ENCODE measurements at places on chromosomes 5 and 9.

DNA sequence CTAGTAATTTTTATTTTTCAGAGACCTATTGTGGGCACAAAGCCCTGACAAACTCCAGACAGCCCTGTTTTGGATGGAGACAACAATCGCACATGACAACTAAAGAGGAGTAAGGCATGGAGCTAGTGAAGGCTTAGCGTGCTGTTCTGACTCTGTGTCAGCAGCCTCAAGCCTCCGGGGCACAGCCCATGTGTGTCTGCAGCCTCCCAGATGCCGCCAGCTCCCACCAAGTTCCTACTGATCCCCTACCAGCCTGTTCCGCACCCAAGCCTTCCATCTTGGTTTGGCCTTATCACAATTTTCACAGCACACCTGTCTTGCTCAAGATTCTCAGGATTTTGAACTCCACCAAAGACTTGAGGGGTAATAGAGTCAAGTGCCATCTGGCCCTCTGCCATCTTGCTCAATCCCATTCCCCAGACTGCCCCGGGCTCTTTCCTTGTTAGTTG, 70.3 kb upstream of the SH3PXD2B start:
- no peak for DNase-seq

DNA sequence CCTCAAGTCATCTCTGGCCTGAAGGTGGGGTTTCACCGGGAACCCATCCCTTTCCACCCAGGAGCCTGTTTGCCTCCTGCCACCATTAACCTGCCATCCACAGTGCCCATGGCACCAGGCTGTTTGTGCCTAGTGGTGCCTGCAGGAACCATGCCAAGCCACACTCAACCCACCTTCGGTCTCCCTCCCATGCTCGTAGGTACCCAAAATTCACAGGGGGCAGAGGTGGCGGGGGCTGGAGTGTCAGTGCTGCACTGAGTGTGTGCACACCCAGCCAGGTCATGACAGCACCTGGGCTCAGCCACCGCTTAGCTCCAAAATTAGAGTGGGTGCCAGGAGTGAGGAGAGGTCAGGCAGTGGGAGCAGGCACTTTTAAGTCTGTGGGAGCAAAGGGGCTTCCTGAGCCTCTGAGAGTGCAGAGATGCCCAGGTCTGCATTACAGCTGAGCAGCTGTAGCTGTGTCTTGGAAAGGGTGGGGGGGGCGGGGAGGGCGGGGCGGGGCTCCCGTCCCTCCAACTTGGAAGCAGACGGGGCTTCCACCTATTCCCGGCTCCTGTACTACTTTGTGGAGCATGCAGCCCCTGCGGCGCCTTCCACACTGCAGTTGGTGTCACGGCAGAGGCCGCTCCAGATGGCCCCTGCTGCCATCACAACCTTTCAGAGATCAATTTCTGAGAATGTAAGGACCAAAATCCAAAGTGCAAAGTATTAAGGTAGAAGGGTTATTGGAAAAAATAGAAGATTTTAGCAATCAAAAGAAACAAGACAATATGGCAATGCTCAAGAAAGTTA, 2396.8 kb upstream of the C9orf72 start:
- DNase-seq, result no peak

GRCh38 chr9:85178474-85178873, 508.9 kb downstream of the NTRK2 start:
- no peak for DNase-seq

DNA sequence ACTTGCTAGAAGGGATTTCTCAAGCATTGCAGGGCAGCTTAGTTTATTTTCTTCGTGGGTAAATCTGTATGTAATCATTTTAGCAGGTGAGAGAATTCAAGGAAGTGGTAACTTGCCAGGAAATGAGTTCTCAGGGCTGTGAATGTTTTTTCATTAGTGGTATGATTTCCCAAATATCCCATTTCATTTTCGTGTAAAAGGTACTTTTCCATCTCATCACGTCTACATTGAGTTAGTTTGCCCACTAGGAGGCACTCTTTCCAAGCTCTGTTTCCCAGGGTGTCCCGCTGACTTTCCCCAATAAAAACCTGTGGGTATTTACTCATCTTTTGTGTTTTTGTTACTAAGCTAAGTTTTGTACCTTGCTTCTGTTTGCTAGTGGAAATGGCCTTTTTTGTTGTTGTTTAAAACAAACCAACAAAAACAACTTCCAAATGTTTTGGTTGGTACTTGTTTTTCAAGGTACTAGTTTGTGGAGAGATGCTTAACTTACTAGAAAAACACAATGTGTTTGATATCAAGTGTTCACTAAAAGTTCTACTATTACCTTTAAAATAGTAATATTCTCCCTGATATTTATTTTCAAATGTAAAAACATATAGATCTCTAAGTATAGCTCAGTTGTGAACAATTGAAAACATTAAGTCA, 373.6 kb downstream of the ADGRV1 start:
- DNase-seq, result peak; percentile 9

DNA sequence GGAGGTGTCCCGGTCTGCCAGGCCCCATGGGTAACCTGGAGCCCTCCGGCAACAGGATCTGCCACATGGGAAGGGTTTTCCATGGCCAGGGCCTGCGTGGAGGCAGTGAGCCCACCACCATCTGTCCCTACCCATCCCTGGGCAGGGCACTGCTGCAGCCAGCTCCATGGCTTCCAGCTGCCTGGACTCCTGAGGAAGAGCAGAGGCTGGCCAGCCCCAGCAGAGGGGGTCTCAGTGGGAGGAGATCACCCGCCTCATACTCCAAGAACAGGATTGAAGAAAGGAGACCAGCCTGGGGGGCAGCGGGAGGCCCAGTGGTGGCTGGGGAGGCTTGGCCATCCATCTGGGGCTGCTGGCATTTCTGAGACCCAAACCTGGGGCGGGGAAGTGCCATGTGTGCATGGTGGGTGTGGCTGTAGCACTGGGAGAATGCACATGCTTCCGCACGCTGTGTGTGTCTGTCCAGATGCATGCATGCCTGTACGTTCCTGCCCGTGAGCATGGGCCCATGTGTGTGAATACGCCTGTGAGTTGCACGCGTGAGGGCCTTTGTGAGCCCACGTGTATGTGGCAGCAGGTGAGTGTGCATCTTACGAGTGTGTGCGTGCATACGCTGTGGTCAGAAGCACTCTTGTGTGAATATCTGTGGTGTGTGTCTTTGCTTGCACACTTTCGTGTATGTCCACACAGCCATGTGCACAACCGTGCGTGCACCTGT, 78.5 kb downstream of the LMX1B start:
- DNase-seq, result no peak

- DNase-seq, result no peak
Observed at GRCh38 chr5:119049824-119050449, 20.9 kb upstream of the DMXL1 start.

GRCh38 chr9:133374612-133375115, 1.2 kb downstream of the SURF4 start:
- no peak for DNase-seq

- no peak for DNase-seq
Observed at GRCh38 chr5:9356351-9356825, 189.5 kb downstream of the SEMA5A start.

DNA sequence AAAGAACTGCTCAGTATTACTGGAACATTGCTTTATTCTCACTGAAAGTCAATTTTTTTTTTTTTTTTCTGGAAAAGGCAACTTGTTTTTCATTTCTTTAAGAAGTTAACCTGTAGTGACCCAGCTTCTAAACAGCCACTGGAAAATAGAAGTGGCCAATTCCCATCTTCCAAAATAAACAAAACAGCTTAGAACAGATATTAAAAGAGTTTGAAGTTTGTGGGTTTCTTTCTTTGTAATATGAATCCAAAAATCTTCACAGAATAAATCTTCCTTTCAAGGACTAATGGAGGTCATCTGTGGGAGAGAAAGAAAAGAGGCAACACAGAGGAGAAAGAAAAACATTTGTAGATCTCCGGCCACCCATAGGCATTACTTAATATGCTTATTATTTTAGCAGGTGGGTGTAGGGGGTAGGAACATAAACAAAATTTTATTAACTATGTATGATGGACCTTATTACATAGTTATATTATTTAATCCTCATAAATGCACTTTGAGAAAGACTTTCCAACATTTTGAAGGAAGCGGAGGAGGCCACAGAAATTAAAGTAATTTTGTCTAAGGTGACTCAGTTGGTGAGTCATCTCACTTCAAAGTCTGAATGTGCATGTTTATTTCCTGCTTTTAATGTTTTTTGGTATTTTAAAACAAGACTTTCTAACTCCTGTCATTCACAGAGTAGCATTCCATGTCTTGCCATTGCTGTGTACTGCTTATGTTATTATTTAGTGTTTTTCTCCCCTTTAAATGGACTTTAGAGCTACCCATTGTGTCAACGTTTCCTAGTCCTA, 1791.8 kb upstream of the WWC1 start:
- no peak for DNase-seq

GRCh38 chr5:38226091-38226490, 32.3 kb upstream of the EGFLAM start:
- DNase-seq, result no peak

DNA sequence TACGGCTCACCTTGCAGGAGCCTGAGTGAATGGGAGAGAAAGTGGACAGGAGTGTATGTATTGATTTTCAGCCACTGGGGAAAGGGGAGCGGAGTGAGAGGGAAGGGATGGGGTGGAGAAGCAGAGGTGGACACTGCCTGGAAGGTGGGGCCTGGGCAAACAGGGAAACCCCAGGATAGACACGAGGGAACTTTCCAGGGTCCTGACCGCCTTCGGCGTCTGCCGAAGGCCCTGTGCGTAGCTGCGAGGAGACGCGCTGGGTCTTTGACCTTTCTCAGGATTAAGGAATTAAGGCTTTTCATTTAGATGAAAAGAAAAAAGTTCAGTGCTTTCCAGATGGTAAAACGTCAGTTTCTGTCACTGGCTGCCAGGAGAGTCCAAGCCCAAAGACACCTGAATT, 134.6 kb upstream of the RAPGEF1 start:
- no peak for DNase-seq

- no peak for DNase-seq
Observed at GRCh38 chr5:111668477-111669414, 88.2 kb downstream of the NREP start.

DNA sequence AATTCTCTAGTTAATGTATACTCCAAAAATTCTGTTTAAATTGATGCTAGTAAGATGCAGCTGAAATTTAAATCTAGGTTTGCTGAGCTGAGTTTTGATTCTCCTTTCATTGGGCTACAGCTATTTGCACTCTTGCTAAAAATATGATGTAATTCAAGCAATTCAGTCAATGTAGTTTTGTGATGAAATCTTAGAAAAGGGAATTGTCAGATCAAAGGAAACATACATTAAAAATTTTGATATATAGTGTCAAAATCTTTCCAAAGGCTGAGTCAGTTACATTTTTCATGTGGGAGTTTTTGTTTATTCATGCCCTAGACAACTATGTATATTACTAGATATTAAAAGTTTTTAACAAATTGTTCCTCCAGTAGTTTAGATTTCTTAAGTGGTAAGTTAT, 334.9 kb upstream of the DAB2 start:
- DNase-seq, result no peak

Measured in stimulated activated CD4-positive, alpha-beta T cell treated with anti-CD3 and anti-CD28 coated beads, Interleukin-2, amount 100 ng/mL, for 48 hours (primary cell).